Spinal cord (tissue), 10 donors: ENCODE measurements at places on chromosomes 2 and 18. TPM values are rescaled to one million over a fixed set of nuclear protein-coding genes. Genes with fewer than 3 reads are reported as not detected.

Gene PAX3
- 14.2 TPM for total RNA-seq

Gene LYPD6B
- total RNA-seq: 5.7 TPM

- no peaks in the 10 kb centered on the region for H3K36me3 ChIP-seq
- H3K27me3 ChIP-seq: no peaks in the 10 kb centered on the region
- no peak overlapping the region for H3K4me3 ChIP-seq
- H3K27ac ChIP-seq: no peak overlapping the region
- H3K4me1 ChIP-seq: no peaks in the 10 kb centered on the region
Observed at GRCh38 chr2:150156415-150156814, 331.1 kb downstream of the RND3 start.

- H3K4me3 ChIP-seq: no peak overlapping the region
- no peak for DNase-seq
- no peaks in the 10 kb centered on the region for H3K27me3 ChIP-seq
- H3K27ac ChIP-seq: no peak overlapping the region
- H3K4me1 ChIP-seq: peaks cover 5% of the 10 kb centered on the region
- H3K36me3 ChIP-seq: peaks cover 6% of the 10 kb centered on the region
Observed at GRCh38 chr2:43238813-43239212, 12.4 kb upstream of the ZFP36L2 start.

- H3K27ac ChIP-seq: no peak overlapping the region
- H3K4me3 ChIP-seq: no peak overlapping the region
- H3K36me3 ChIP-seq: no peaks in the 10 kb centered on the region
- H3K27me3 ChIP-seq: no peaks in the 10 kb centered on the region
- peaks cover 4% of the 10 kb centered on the region for H3K4me1 ChIP-seq
Observed at GRCh38 chr2:202643012-202643858, 8.5 kb downstream of the FAM117B start.

- H3K4me1 ChIP-seq: no peaks in the 10 kb centered on the region
- H3K4me3 ChIP-seq: no peak overlapping the region
- H3K27me3 ChIP-seq: no peaks in the 10 kb centered on the region
- DNase-seq: peak; percentile 20
- no peaks in the 10 kb centered on the region for H3K36me3 ChIP-seq
Observed at GRCh38 chr2:171086352-171087290, 74.1 kb downstream of the TLK1 start.

Gene CNTNAP5
- 63.2 TPM for total RNA-seq

- H3K4me1 ChIP-seq: no peaks in the 10 kb centered on the region
- no peaks in the 10 kb centered on the region for H3K36me3 ChIP-seq
- no peak overlapping the region for H3K27ac ChIP-seq
- DNase-seq: peak; percentile 10
- no peaks in the 10 kb centered on the region for H3K27me3 ChIP-seq
Observed at GRCh38 chr2:229282758-229283546, 11.9 kb upstream of the PID1 start.

DNA sequence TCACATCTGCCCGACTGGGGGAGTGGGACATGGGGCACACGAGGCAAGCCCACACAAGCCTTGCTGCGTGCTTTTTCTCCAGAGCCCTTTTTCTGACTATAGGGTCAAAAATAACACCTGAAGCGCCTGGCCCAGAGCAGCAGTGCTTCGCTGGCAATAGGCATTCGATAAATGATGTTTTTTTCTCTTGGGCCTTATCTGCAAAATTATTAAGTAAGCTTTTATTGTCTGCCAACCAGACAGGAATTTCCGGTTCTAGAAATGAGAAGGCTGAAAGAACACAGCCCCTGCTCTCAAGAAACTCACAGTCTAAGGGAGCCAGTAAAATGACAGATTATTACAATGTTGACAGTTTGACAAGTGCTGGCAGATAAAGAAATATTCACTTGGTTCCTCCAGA, 2.7 kb upstream of the TMBIM1 start:
- H3K27ac ChIP-seq: no peak overlapping the region
- peaks cover 19% of the 10 kb centered on the region for H3K4me1 ChIP-seq
- H3K4me3 ChIP-seq: no peak overlapping the region
- DNase-seq: no peak

Gene IL1B
- total RNA-seq: 1.7 TPM

DNA sequence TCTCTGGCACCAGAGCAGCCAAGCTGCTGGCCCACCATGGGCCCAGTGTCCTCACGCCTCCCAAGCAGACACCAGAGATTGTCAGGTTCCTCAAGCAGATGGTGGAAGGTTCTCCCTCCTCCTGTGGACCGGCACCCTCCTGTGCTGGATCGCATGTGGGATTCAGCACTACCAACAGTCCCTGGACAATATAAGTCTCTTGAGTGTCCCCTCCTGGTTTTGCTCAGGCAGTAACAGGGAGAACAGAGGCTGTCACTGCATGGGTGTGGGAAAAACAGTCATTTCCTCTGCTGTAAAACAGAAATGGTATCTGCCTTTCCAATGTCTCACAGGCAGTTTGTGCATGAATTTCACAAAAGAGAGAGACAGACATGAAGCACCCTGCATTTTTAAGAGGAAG, 47.7 kb upstream of the TUBA3E start:
- H3K36me3 ChIP-seq: no peaks in the 10 kb centered on the region
- H3K4me1 ChIP-seq: no peaks in the 10 kb centered on the region
- no peak overlapping the region for H3K4me3 ChIP-seq
- no peaks in the 10 kb centered on the region for H3K27me3 ChIP-seq

Gene LYG2
- not detected for total RNA-seq

- DNase-seq: no peak
- no peak overlapping the region for H3K4me3 ChIP-seq
- H3K36me3 ChIP-seq: no peaks in the 10 kb centered on the region
- H3K27ac ChIP-seq: no peak overlapping the region
- H3K4me1 ChIP-seq: no peaks in the 10 kb centered on the region
Observed at GRCh38 chr2:174797781-174798276, 33.6 kb upstream of the CHRNA1 start.

Gene INHBB
- 2.8 TPM for total RNA-seq

- DNase-seq: peak; percentile 36
- H3K27me3 ChIP-seq: no peaks in the 10 kb centered on the region
- no peaks in the 10 kb centered on the region for H3K36me3 ChIP-seq
- no peak overlapping the region for H3K27ac ChIP-seq
Observed at GRCh38 chr18:54392543-54393023, 34.9 kb downstream of the C18orf54 start.

Gene GPR55
- not detected for total RNA-seq

Gene FBLN7
- total RNA-seq: 6.0 TPM

Gene SAP130
- total RNA-seq: 10.0 TPM

DNA sequence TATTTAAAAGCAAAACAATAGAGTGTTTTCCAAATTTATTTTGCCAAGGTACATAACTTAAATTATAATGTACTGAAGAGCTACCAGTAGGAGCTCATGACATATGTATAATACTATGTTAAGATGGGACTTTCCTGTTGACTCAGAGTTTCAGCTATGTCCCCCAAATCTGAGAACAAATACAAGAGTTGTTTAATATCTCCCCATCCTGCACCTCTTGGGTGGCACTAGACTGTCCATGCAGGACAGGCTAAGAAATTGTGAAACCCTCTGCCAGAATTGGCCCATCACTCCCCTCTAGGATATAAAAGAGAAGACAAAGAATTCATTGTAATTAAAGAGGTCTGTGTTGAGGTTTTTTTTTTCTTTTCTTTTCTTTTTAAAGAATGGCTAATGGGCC, 21.7 kb upstream of the CTAGE1 start:
- no peak for DNase-seq
- H3K36me3 ChIP-seq: no peaks in the 10 kb centered on the region
- no peak overlapping the region for H3K27ac ChIP-seq
- H3K4me1 ChIP-seq: no peaks in the 10 kb centered on the region
- H3K27me3 ChIP-seq: no peaks in the 10 kb centered on the region

Gene RFTN2
- total RNA-seq: 76.5 TPM

Gene NPPC
- 17.9 TPM for total RNA-seq

Gene KDM3A
- 58.0 TPM for total RNA-seq

DNA sequence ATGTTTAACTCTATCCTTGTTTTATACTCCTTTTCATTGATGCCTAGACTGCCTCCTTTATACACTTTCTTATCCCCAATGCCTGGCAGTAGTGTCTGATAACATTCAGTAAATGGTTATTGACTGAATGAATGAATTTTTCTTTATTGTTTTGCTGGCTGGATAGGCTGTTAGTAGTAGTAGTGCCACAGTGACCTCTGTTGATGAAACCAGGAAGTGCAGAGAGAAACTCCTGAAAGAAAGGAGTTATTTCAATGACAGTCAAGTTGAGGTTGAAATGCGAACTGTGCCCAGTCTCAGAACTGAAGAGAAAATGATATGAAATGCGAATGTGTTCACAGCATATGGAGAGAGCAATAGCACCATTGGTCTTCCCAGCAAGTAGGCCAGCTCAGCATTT, 26.8 kb upstream of the SLC9A2 start:
- DNase-seq: no peak
- no peaks in the 10 kb centered on the region for H3K27me3 ChIP-seq
- H3K27ac ChIP-seq: no peak overlapping the region
- no peaks in the 10 kb centered on the region for H3K4me1 ChIP-seq
- no peak overlapping the region for H3K4me3 ChIP-seq

- no peaks in the 10 kb centered on the region for H3K4me1 ChIP-seq
- no peaks in the 10 kb centered on the region for H3K27me3 ChIP-seq
- H3K27ac ChIP-seq: no peak overlapping the region
- no peak for DNase-seq
Observed at GRCh38 chr18:79884963-79885728, 66.3 kb downstream of the SLC66A2 start.

DNA sequence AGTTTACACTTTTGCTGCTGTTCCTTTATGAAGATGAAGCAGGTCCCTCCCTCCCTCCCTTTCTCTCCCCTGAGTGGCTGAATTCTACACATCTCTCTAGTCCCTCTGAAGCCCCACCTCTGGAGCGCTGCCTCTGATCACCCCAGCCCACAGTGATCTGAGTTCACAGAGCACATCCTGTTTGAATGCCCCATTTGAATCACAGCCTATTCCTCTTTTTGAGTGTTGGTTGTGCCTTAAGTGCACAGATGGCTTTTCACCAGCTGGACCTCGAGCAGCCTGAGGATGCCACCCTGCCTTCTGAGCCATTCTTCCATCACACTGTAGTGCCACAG, 87.1 kb downstream of the ITGB1BP1 start:
- H3K4me1 ChIP-seq: peaks cover 14% of the 10 kb centered on the region
- peaks cover 21% of the 10 kb centered on the region for H3K36me3 ChIP-seq
- peak overlapping the region; percentile 69 for H3K27ac ChIP-seq
- H3K27me3 ChIP-seq: no peaks in the 10 kb centered on the region
- H3K4me3 ChIP-seq: no peak overlapping the region

Gene ASB3
- 49.9 TPM for total RNA-seq

Gene PASK
- 9.0 TPM for total RNA-seq

DNA sequence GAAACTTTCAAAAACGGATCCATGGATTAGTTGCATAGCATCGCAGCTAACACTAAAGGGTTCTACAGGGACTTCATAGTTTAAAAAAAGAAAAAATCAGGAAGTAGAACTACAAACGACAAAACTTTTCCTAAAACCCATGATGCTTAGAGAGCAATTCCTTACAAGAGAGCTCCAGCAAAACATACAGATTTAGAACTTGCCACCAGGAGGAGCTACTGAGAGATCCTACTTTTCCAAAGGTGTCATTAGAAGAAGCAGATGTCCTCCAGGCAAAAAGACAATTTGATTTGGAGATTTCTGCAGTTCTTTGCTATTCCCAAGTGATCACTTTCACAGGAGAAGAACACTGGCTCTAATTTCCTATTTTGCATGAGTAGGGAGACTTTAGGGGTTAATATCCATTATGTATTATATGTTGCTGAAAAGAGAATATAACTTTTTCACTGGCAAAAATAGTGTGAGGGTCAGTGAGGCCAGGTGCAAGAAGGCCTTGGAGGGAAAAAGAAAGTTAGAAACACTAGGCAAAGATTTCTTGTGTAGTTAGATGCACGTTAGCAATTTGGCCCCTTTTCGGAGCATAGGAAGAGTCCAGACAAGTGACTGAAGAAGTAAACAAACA, 436.2 kb downstream of the SUCLG1 start:
- no peaks in the 10 kb centered on the region for H3K36me3 ChIP-seq
- DNase-seq: peak; percentile 72
- no peaks in the 10 kb centered on the region for H3K4me1 ChIP-seq
- H3K4me3 ChIP-seq: no peak overlapping the region
- no peaks in the 10 kb centered on the region for H3K27me3 ChIP-seq
- no peak overlapping the region for H3K27ac ChIP-seq

Gene ATP6V1B1
- 0.39 TPM for total RNA-seq

GRCh38 chr18:1663879-1664705, 759.4 kb downstream of the ADCYAP1 start:
- no peak overlapping the region for H3K27ac ChIP-seq
- H3K4me1 ChIP-seq: no peaks in the 10 kb centered on the region
- no peak overlapping the region for H3K4me3 ChIP-seq
- H3K27me3 ChIP-seq: no peaks in the 10 kb centered on the region

DNA sequence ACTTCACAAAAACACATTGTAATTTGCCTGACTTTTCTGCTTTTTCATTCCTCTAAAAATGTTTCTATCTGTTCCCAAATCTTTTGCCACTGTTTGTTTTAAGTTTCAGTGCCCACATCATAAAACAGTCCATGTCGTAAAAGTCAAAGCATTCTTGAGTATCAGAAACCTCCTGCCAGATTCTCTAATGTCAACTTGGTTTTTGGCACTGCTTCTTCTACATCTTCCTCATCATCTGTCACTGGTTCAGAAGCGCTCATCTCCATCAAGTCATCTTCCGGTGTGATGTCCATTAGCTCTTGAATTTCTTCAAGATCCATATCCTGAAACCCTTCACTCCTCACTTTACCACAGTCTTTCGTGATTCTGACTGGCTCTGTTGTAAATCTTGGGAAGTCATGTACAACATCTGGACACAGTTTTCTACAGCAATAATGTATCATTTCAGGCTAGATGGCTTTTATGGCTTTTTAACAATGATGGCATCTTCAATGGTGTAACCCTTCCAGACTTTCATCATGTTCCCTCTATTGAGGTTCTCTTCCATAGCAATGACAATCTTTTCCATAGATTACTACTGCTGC, 19.6 kb downstream of the CUL3 start:
- no peak for DNase-seq
- H3K27ac ChIP-seq: no peak overlapping the region
- H3K4me1 ChIP-seq: no peaks in the 10 kb centered on the region
- H3K27me3 ChIP-seq: no peaks in the 10 kb centered on the region
- no peaks in the 10 kb centered on the region for H3K36me3 ChIP-seq
- no peak overlapping the region for H3K4me3 ChIP-seq

DNA sequence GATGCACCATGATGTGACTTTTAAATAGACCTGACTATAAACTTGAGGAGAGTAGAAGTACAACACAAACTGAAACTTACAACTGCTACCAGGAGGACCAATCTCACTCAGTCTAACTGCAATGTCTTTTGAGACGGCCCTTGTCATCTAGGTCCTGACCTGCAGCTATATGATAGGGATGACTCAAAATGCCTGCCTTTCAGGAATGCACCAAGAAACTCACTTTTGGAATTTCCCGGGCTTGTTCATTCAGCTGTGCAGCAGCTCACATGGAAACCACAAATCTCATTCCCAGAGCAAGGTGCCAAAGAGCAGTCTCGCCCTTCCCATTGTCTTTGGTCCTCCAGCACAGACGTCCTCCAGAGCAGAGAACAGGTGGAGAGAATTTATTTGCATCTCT, 113.7 kb downstream of the SPOPL start:
- no peak overlapping the region for H3K27ac ChIP-seq
- no peak for DNase-seq
- H3K27me3 ChIP-seq: no peaks in the 10 kb centered on the region
- H3K36me3 ChIP-seq: no peaks in the 10 kb centered on the region
- H3K4me3 ChIP-seq: no peak overlapping the region

Gene TRIP12
- total RNA-seq: 233 TPM

- DNase-seq: no peak
- H3K36me3 ChIP-seq: no peaks in the 10 kb centered on the region
- no peak within 1 kb of the TSS for H3K4me3 ChIP-seq
- H3K27ac ChIP-seq: no peak within 1 kb of the TSS
Observed at GRCh38 chr2:170177950-170178781, at the start of gene MYO3B. Gene MYO3B (plus strand): TSS chr2:170178147. CDS start chr2:170178288, 141 bp downstream.

Gene LGALSL
- 36.1 TPM for total RNA-seq
